ENCODE measurements at places on chromosomes 3 and 15.

GRCh38 chr15:66025972-66026371 lies 156.7 kb downstream of the RAB11A start:
- DNase-seq: no peak

DNA sequence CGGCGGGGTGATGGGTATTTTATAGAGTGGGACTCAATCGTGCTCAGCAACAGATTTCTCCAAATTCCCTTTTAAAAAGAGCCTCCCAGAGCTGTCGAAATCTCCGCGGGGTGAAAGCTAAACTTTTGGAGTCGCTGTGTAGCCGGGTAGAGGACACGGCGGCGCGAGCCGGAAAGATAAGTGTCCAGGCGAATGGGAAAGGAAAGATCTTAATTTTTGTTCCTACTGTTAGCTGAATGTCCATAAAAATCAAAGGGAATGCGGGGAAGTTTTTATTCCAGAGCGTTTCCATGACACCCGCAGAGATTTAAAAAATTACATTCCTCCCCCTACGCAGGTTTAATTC lies 9.1 kb downstream of the EOMES start:
- DNase-seq: no peak

DNA sequence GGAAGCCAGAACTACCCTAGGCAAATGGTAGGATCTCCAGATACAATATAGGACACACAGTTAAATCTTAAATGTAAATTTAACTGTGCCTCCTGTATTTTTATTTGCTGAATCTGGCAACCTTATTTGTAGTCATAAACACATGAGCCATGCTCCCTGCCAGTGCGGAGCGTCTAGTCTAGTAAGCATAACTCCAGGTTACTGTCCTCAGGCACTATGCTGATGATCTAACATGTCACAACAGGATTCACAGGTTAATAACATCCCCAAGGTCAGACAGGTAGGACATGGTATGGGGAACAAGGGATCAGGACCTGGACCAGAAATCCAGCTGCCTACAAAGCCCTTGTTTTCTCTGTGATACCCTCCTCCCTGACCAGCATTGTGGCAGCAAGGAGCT lies 305.1 kb downstream of the CACNA2D3 start:
- DNase-seq: no peak

- DNase-seq: no peak
These were observed 26.1 kb downstream of the EDEM1 start for GRCh38 chr3:5213574-5213966.

- DNase-seq: peak; percentile 2
These were observed 227.2 kb downstream of the ADAMTS17 start for GRCh38 chr15:100114571-100114970.

DNA sequence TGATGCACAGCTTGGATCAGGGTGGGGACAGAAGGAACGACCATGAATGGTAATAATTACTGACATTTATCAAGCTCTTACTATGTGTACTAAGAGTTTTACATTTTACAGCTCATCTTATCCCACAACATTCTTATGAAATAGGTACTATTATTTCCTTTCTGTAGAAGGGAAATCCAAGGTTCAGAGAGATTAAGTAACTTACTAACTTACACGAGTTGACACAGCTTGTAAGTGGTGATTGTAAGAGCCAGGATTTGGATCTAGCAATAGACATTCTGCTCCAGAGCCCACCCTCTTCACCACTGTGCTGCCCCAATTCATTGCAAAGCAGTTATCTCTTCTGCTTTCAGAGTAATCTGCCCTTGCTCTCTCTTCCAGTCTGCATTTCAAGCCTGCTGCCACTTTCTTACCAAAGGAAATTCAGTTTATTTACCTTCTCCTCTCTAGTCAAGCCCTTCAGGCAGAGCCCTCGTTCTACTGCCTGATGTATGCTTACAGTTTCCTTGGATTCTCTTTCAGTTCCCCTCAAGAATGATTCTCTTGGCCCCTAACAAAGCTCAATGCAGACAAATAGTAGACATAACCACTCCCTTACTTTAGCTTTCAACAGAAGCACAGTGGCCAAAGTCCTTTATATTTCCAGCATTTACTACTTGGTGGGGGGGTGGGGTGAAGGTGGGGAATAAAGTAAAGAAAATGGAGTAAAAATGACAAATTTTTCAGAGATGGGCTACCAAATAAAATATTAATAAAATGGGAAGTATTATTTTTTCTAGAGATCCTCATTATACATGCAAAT lies 65.8 kb downstream of the ATP8B4 start:
- no peak for DNase-seq

- no peak for DNase-seq
These were observed 419.9 kb upstream of the RARB start for GRCh38 chr3:25007974-25008658.

DNA sequence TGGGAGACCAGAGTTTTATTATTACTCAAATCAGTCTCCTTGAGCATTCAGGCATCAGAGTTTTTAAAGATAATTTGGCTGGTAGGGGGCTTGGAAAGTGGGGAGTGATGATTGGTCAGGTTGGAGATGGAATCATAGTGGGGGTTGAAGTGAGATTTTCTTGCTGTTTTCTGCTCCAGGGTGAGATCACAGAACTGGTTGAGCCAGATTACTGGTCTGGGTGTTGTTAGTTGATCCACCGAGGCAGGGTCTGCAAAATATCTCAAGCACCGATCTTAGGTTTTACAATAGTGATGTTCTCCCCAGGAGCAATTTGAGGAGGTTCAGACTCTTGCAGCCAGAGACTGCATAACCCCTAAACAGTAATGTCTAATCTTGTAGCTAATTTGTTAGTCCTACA lies 141.0 kb downstream of the OTOL1 start:
- no peak for DNase-seq

DNA sequence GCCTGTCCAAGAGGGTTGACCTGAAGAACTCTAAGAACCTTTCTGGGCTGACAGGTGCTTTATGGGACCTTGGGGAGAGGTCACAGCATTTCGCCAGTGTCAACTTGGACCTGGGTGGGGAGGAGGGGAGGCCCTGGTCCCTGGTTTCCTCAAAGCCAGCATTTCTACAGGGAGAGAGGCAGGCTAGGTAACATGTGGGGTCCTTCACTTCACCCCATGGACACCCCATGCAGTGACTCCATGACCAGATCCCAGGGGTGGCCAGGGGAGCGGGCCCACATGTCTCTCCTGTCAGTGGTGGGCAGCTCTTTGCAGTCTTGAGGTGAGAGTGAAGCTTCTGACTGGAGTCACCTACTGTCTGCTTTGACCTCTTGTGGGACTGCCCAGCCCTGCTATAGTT lies 35.8 kb downstream of the GOLGA6L10 start:
- DNase-seq: peak; percentile 49

GRCh38 chr3:119937229-119937628 lies 155.3 kb downstream of the NR1I2 start:
- DNase-seq: no peak

DNA sequence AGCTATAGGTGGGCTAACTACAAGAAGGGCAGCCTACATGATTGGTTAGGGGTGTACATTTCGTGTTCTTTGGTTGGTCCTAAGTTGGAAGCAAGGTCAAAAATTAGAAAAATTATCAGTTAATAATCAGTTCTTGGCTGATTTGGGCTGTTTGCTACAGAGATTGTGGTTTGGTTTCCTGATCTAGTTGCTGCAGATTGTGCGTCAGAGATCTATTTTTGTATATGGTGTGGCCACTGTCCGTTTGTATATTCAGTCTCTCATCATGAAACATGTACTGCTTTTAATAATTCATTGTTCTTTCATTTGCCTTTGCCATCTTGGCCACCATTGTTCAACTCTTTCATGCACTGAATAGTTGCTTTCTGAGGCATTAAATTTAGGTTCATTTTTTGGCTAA lies 80.9 kb downstream of the LRRC3B start:
- no peak for DNase-seq

DNA sequence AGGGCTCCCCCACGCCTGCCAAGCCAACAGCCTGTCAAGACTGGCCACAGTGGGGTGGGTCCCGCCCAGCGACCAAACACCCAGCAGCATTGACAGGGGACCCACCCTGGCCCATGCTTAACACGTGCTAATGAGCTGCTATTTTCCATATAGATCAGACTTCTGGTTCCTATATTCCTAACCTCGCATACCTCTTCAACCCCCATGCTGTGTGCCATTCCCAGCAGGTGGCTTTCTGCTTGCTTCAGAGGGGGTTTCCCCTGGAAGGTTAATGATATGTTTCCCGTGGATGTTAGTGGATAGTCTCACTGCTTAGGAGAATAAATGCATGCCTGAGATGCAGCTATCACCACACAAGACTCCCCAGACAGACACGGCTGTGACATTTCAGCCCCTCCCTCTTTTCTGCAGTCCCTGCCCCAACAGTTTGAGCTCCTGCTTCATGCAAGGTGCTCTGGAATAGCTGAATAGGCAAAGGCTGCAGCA lies 37.9 kb upstream of the MGLL start:
- DNase-seq: no peak

- no peak for DNase-seq
These were observed 85.2 kb upstream of the PRR23E start for GRCh38 chr3:127107491-127108375.

GRCh38 chr3:8539419-8539818 lies 37.8 kb downstream of the LMCD1 start:
- DNase-seq: no peak

DNA sequence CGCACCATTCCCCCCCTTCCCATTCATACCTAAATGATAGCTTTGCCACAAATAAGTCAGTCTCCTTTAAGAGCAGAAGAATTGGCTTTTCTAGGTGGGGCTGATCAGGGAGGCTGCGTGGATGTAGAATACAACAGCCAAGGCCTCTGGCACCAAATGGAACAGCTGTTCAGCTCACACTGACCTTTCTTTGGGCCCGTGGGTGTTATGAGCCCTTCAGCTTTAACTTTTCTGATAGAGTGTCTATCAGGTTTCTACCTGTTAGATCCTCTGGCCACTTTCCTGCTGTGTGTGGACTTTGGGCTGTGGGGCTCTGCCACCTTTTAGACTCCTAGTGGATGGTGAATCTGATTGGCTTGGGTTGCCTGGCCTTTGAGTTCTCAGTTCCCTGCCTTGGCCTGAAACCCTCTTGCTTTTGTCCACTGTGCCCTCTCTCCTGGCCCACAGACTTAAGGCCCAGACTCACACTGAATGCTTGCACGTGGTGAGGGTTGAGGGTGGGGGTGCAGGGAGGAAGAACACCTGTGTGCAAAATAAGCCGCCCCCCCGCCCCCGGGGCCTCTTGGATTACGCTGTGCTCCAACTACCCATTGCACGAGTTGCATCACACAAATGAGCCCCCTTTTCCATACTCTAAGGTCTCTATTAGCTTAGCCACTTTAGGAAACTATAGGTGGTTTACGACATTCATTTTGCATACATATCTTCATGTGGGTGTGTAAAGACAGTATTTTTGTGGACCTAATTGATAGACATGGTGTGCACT lies 1.3 kb upstream of the RFX7 start:
- DNase-seq: peak; percentile 66

GRCh38 chr15:50797926-50798325 lies 32.4 kb upstream of the SPPL2A start:
- DNase-seq: no peak

DNA sequence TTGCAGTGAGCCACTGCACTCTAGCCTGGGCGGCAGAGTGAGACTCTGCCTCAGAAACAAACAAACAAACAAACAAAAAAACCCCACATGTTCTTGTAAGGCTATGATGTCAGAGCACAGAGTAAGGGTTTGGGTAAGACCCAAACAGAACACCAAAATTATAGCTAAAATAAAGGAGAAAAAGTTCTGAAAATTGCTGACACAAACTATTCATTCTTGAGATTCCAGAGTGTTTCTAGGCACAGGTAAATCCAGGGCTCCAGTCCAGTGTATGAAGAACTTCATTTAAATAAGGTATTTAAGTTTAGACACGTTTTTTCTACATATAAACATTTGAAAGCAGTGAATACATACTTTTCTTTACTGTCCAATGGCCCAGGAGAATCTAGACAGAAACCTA lies 3.9 kb downstream of the CDC25A start:
- DNase-seq: no peak

DNA sequence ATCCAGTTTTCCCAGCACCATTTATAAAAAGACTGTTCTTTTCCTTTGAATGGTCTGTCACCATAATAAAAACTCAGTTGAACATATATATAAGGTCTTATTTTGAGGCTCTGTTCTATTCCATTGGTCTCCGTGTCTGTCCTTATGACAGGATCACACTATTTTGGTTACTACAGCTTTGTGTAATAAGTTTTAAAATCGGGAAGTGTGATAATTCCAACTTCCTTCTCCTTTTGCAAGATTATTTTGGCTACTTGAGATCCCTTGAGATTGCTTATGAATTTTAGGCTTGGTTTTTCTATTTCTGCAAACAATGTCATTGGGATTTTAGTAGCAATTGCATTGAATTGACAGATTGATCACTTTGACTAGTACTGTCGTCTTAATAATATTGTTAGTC lies 35.7 kb downstream of the SACM1L start:
- no peak for DNase-seq

- no peak for DNase-seq
These were observed 124.4 kb downstream of the B3GALNT1 start for GRCh38 chr3:160980740-160981139.

GRCh38 chr15:53522991-53523390 lies 236.5 kb downstream of the WDR72 start:
- DNase-seq: no peak

GRCh38 chr3:8359133-8359532 lies 142.5 kb upstream of the LMCD1 start:
- no peak for DNase-seq

GRCh38 chr15:98568382-98569017 lies 79.8 kb upstream of the IGF1R start:
- no peak for DNase-seq

DNA sequence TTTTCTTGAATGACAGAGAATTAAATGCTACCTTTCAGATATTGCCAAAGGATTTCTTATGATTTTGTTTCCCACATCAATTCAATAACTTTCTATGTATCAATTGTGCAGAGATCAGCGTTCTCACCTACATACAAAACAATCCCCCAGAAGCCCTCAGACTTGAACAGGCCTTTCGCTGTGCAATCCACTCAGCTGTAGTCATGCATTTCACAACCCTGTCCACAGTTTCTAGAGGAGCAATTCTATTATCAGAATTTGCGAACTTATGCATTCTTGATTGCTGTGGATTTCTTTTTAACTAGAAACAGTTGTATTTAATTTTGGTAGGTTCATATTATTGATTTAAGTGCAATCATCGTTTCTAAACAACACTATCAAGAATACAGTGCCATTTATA lies 13.7 kb upstream of the ALCAM start:
- DNase-seq: no peak

DNA sequence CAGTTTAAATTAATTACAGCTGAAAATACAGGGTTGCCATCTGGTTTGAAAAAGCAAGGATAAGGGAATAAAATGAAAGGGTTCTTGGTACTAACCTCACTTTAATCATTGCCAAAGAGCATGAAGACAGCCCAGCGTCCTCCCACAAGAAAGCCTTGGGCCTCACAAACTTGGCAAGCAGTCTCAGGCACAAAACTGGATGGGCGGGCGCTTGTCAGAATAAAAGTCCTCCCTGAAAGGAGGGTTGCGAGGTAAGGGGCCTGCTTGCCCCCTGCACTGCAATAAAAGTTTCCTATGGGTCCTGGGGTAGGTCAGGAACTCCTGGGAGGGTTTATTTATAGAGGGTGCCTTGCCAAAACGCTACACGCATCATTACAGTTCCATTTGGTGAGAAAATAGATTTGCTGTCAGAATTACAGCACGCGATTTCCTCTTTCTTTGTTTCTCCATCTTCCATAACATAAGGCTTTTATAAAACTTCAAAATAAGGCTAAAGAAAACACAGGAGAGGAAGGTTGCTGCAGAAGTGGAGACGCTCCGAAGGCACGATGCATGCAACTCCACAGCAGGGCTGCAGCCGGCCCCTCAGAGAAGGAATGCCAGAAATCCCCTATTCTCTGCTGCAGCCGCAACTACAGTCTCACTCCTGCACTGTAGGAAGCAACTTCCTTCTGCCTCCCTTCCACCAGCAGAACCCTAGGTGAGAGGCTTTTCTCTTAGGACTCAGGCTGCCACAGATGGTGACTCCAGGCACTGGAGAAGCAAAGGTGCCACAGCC lies 61.3 kb downstream of the VGLL4 start:
- DNase-seq: no peak

All from RWPE2 (cell line).